H7 (cell line): ENCODE measurements at places on chromosomes 7 and 10. TPM values are rescaled to one million over a fixed set of nuclear protein-coding genes. Genes with fewer than 3 reads are reported as not detected.

- no peak for DNase-seq
Measured at GRCh38 chr10:67912331-67912946, 28.0 kb downstream of the SIRT1 start.

- DNase-seq = no peak
Measured at GRCh38 chr10:85012305-85012704, 683.9 kb downstream of the CCSER2 start.

DNA sequence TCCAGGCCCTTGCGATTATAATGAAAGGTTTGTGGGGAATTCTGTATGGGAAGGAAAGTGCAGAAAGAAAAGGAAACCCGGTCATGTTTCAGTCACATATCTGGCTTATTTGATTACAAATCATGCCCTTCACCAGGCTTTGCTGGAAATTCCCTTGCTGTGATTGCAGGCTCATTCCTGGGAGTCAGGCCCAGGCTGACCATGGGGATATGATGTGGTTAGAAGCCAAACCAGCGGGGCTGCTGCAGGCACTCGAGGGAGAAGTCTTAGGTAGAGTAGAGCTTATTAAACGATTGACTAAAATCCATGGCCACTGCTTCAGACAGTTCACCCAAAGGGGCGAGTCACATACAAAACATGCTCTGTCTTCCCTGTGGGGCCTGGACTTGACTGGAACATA, 16.2 kb downstream of the PKD1L1 start:
- DNase-seq = no peak

Gene LRRC18
- not detected in 2 replicates for total RNA-seq

- DNase-seq = no peak
Measured at GRCh38 chr7:158676906-158677305, 27.7 kb downstream of the NCAPG2 start.

DNA sequence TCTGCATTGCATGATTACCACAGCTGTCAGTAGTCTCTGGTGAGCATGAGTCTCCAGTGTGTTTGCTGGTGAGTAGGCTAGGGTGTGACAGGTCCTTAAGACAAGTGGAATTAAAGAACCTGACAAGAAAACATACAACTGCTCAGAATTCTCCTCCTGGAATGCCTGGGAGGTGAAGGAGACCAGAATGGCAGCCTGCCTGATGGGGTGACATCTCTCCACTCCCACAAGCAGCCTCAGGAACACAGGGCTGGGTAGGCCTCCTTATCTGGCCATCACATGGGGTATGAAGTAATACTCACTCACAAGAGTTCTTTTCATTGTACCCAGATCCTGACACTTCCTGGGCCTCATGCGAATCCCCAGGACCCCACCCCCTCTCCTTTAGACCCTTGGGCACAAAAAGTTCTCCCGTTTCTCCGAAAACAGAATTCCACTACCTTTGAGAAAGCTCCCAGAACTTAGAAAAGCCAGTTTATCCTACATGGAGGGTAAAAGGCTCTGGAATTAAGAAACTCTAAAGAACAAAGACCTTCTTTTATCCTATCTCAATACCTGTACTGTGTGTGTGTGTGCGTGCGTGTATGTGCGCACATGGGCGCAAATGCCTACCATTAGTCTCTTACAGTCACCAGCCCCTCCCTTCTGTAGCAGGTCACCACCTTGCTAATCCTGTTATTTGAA, 33.4 kb upstream of the C1GALT1 start:
- no peak for DNase-seq

DNA sequence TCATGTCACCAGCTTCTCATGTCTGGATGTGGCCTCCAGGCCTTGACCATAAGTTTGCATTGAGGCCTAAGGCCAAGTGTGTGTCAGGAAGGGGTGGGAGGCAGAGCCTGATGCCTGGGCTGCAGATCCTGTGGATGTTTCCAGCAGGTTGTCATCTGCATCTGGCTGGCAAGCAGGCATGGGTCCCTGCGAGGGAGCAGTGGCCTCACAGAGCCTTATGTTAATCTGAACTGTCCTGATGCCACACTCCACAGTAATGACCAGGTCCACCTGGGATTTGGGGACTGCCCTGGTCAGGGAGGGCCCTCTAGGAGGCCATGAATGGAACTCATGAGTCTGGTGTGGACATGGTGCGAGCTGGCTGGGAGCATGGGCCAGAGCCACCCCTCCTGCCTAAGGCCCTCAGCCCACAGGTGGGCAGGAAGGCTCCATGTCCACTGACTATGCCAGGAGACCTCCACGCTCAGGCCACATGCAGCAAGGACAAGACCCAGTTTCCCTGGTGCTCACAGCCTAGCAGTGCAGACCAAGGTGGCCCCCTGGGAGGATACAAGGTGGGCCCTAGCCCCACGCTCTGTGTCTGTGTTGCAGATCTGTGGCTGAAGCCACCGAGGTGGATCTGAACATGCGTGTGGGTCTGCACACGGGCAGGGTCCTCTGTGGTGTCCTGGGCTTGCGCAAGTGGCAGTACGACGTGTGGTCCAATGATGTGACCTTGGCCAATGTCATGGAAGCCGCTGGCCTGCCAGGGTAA, 83.1 kb downstream of the ADCY1 start:
- no peak for DNase-seq
